Femur (tissue), 1 donor: ENCODE measurements at places on chromosomes 7 and 10.

DNA sequence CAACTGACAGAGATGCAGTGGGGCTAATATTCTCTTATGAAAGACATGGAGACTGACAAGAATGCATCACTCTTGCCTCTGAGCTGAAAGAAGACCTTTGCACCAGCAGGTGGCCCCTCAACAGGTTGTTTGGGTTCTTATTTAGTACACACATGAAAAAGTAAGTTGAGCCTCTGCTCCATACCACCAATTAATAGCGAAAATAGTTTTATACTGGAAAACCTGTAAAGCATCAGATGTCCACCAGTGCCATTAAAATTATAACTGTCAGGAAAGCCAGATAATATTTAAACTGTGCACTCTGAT lies 26.3 kb upstream of the FAM13C start:
- no peak for DNase-seq

DNA sequence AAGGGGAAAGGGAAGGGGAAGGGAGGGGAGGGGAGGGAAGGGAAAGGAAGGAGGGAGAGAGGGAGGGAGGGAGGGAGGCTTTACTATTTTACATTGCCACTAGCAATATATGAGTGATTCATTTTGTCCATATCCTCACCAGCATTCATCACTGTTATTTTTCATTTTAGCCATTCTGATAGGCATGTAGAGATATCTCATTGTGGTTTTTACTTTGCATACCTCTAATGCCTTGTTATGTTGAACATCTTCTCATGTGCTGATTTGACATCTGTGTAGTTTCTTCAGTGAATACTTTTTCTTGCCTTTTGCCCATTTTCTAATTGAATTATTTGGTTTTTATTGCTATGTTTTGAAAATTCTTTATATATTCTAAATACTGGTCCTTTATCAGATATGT lies 52.7 kb downstream of the GCC1 start:
- DNase-seq = no peak

GRCh38 chr10:126234630-126235029 lies 153.6 kb downstream of the ADAM12 start:
- DNase-seq = no peak

- no peak for DNase-seq
Measured at GRCh38 chr10:7308826-7309225, 102.0 kb downstream of the SFMBT2 start.

DNA sequence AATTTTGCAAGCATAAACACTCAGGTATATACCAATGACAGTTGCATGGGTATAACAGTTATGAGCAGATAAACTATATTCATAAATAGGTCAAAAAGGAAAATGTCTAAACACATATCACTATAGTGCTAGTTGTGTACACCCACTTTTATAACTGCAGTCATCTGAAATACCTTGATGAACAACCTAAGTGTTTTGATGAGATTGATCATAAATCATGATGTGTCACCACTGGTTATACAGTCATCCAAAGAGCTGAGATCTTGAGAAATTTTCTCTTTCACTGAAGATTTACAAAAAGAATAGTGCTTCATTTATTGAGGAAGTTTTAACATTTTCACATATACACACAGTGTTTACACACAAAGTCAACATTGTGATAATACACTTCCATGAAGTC lies 78.6 kb upstream of the SLC25A13 start:
- DNase-seq = no peak
